Retinal pigment epithelial cell (primary cell): ENCODE measurements at places on chromosomes 7 and 10.

GRCh38 chr7:45973725-45974532 is 52.9 kb upstream of the IGFBP3 start:
- DNase-seq: no peak

DNA sequence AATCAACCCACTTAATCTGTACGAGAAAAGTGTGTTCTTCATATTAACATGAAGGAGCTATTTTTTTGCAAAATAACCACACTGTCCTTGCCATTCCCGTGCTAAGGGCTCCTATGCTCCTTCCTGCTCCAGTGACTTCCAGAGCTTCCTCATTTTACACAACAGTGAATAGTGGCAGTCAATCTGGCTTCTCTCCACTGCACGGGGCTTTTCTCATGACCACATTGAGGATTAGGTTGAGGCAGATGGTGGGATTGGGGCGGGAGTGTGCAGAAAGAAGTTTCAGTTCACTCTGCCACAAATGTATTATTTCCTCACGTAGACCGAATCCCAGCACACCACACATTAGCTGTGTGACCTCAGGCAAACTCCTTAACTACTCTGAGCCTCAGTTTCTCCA is 235.1 kb downstream of the ARHGAP12 start:
- DNase-seq: no peak

DNA sequence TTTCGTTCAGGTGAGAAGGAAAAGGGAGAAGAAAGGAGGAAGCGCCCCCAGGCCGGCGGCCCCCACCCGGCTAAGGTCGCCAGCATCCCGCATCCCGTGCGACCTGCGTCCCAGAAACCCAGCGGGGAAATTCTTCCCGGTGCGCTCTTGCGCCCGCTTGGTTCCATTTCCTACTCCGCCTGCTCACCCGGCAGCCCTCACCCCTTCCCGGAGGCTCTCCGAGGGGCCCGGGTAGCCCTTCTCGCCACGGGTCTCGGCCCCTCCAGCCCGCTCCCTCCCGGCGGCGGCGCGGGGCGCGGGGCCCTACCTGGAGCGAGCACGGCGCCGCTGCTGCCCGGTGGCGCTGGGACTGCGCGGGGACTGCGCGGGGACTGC is at the start of gene PRKCQ:
Gene PRKCQ, minus strand, starts transcription at position 373 of the 375 bp plus-strand sequence. CDS start 65,141 bp downstream, outside the sequence.
- no peak for DNase-seq

DNA sequence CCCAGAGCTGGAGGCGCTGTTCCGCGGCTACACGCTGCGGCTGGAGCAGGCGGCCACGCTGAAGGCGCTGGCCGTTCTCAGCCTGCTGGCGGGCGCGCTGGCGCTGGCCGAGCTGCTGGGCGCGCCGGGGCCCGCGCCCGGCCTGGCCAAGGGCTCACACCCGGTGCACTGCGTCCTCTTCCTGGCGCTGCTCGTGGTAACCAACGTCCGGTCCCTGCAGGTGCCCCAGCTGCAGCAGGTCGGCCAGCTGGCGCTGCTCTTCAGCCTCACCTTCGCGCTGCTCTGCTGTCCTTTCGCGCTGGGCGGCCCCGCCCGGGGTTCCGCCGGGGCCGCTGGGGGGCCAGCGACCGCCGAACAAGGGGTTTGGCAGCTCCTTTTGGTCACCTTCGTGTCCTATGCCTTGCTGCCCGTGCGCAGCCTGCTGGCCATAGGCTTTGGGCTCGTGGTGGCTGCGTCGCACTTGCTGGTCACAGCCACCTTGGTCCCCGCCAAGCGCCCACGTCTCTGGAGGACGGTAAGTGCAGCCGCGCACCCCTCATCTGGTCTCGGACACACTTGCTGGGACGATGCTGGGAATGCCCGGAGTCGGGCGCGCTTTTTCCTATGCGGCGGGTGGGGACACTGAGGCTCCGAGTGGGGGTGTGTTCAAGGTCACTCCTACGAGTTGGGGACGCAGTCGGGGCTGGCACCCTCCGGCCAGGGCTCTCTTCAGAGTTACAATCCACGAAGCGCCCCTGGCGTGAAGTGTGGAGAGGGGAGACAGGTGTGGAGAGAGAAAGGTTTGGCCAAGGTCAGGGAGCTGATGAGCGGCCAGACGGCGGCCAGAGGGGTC is 717 bp downstream of the ADCY1 start:
- DNase-seq: no peak

GRCh38 chr10:100209303-100209702 is 20.1 kb downstream of the CHUK start:
- no peak for DNase-seq

DNA sequence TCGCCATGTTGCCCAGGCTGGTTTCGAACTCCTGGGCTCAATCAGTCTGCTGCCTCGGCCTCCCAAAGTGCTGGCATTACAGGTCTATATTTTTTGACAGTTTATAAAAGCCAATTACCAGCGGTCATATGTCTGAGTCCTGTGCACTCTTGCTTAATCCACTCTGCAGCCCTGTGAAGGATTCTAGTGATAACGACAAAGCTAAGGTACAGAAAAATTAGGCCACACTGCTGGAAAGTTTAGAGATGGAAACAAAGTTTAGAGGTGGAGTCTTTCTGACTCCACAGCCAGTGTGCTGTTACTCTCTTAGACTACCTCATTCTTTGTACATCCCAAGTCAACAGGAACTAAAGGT is 707 bp downstream of the PTER start:
- DNase-seq: no peak

- no peak for DNase-seq
These were observed 176.8 kb downstream of the TWIST1 start for GRCh38 chr7:18940593-18941134.

GRCh38 chr10:35937546-35937945 is 295.4 kb upstream of the FZD8 start:
- no peak for DNase-seq

- no peak for DNase-seq
These were observed 349.5 kb upstream of the ZNF32 start for GRCh38 chr10:43998021-43998809.

DNA sequence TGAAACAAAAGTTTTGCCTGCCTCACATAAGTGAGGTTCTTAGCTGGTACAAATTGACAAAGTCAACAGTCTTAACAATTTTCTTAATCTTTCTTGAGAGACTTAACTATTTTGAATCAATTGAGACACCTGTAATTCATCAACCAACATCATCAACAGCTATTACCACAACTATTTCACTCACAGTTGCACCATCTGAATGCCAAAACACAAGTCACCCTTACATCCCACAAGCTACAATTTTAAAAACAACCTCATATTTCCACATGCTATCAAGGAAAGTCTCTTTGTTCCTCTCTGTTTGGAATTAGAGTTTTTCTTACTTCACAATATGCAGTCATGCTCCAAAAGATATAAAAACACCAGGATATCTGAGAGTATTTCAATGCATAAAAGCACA is 4.9 kb downstream of the SMURF1 start:
- DNase-seq: no peak

GRCh38 chr10:60237977-60238758 is 151.5 kb downstream of the ANK3 start:
- DNase-seq: no peak

DNA sequence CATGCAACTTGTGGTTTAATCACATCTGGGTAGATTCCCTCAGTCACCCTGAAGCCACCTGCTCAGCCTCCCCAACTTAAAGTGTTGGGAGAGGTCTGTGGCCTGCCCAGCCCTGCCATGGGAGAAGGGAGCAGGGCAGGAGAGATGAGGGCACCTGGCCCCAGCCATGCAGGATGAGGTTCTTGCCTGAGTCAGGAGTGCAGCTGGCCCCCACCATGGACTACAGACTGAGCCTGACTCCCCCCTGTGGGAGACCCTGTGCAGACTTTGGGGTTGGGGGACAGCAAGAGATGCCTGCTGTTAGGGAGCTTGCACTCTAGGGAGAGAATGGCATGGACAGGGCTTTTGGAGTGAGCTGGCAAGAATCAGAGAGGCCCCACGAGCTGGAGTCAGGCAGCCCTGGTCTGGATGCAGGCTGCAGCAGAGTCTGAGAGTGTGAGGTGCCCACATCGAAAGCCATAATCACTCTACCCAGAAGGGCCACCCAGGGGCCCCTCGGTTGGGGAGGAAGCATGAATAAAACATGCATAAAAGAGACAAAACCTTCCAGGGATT is 34.7 kb upstream of the DPYSL4 start:
- no peak for DNase-seq

DNA sequence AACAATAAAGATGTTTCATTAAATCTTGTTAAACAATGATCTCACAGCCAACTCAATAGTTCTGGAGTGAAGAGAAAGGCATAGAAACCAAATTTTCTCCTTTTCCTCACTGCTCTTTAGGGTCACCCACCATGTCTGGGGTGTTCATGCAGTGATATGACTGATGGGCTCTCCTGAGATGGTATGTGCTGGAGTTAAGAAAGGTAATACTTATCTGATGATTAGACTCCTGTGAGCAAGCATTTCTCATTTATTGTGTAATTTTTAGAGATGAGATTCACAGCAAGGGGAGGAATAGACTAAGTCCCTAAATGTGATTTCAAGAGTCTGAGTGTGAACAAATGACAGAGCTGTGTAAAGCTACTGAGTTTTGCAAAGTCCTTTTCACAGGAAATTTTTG is 1361.3 kb upstream of the CELF2 start:
- no peak for DNase-seq

DNA sequence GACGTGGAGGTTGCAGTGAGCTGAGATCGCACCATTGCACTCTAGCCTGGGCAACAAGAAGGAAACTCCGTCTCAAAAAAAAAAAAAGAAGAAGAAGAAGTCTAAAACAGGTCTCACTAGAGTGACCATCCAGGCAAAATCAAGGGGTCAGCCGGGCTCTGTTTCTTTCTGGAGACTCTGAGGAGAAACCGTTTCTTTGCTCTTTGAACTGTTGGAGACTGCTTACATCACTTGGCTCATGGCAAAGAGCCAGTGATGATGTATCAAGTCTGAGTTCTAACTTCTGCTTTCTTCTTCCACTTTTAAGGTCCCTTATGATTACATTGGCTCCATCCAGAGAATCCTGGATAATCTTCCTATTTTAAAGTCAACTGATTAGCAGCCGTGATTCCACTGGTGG is 306.8 kb downstream of the WDR11 start:
- DNase-seq: no peak

DNA sequence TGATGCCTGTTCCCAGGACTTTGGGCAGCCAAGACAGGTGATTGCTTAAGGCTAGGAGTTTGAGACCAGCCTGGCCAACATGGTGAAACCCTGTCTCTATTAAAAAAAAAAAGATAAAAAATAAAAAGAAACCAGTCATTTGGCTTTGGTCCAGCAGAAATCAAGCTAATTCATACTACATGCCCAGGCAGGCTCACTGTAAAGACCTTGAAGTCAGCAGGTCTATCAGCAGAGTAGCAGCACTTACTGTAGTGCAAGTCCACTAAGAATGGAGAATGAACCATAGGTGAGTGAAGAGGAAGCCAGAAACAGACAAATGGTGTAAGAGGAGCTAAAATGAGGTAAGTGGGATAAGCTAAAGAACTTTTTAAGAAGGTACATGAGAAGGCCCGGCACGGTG is 24.7 kb downstream of the PSPH start:
- DNase-seq: no peak

GRCh38 chr10:24544776-24545175 is 178.9 kb downstream of the ARHGAP21 start:
- DNase-seq: no peak

GRCh38 chr10:76523791-76524351 is 1092.4 kb downstream of the LRMDA start:
- DNase-seq: no peak

- no peak for DNase-seq
These were observed 29.3 kb downstream of the TNS3 start for GRCh38 chr7:47552621-47553020.

GRCh38 chr7:50641442-50642405 is 76.5 kb upstream of the DDC start:
- DNase-seq: no peak

- no peak for DNase-seq
These were observed 2.3 kb upstream of the CNNM1 start for GRCh38 chr10:99326871-99327270.

- no peak for DNase-seq
These were observed 324.0 kb downstream of the WDR37 start for GRCh38 chr10:1380088-1380671.

GRCh38 chr10:34538281-34538829 is 276.7 kb downstream of the PARD3 start:
- DNase-seq: no peak

GRCh38 chr7:92260248-92260781 is 14.5 kb downstream of the ANKIB1 start:
- no peak for DNase-seq

- DNase-seq: no peak
These were observed 98.5 kb downstream of the TACC2 start for GRCh38 chr10:122087436-122087835.

DNA sequence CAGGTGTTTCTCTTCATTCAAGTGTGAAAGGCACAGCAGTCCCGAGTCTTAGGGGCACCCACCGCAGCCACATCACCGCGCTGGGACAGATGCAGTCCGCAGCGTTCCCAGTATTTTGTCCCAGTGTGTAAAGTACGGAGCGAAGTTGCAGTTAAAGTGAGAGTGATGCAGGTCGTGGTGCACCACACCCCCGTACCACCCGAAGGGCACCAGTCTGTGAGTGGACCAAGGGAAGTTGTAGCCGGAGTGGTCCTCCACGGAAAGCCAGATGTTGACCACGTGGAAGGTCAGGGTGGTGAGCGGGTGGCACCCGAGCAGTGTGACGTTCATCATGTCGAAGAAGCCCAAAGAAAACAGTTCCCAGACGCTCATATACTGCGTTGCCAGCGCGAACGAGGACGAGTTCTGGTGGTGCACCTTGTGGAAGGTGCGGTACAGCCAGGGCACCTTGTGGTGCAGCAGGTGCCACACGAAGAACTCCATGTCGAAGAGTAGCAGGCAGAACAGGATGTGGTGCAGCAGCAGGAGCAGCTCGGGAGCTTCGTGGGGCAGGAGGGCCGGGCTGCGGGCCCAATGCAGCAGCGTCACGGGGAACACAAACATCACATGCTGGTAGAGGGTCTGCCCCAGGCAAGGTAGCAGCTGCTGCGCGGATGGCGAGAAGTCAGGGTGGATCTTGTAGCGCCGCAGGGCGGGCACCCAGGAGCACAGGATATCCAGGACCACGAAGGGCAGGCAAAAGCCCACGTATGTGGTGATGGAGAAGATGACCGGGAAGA is 526 bp downstream of the CH25H start:
- no peak for DNase-seq

DNA sequence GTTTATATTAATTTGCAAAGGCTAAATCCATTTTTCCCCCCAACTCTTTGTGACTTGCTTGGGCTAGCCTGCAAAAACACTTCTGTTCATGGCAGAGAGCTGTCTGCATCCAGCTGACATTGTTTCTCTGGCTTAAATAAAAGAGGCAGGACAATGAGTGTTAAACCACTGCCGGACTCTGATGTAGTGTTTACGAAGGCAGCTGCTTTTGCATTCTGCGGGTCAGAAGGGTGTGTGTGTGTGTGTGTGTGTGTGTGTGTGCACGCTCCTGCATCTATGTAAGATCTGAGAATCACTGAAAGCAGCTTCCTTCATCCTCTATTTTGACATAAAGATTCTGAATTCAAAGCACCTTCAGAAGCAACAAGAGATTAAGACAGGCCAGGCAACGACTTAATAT is 28.3 kb downstream of the NRP1 start:
- DNase-seq: no peak
